ENCODE measurements at places on chromosomes 2 and 18.
A peak's percentile ranks its signal among the peaks of the same experiment; 100 is the strongest.

DNA sequence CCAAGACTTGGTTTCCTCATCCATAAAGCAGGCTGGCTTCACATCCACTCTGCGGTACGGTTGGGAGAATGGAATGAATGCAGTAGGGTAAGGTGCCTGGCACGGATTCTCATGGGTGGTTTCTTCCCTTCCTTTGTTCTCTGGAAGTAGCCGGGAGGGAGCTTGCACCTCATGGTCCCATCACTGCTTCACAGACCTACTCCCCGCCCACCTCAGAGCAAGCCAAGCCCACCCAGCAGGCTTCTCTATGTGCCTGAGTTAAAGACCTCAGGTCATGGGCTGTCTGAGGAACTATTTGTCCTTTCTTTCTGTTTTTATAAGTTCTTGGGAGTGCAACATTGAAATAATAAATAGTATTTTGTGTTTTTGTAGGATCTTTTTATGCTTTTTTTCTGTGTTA lies 3.5 kb downstream of the DCDC2C start:
- no peak for DNase-seq

GRCh38 chr2:109164311-109164710 lies 35.3 kb downstream of the SH3RF3 start:
- DNase-seq: no peak

DNA sequence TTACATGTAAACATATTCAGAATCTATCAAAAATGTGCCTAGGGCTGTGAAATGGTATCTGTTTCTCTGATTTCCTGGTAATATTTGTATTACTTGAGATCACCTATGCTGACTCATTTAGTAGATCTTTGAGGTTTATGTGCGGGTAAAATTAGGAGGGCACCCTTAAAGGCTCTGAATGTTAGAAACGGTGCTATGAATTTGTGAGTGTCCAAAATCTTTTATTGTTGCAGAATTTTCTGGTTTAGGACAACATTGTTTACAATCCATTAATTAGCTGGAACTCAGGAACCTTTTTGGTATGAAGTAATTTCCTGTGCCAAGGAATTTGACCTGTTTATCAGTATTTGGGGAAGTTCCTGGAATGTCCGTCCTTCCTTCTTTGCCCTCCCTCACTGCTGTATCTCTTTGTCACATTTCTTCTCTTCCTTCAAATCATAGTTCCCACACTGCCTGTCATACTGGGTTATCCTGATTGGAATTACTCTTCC lies 130.5 kb downstream of the TANC1 start:
- no peak for DNase-seq

GRCh38 chr2:231088754-231089153 lies 32.1 kb downstream of the PSMD1 start:
- no peak for DNase-seq

GRCh38 chr2:138215958-138216357 lies 251.7 kb downstream of the HNMT start:
- no peak for DNase-seq

GRCh38 chr2:120287183-120288015 lies 34.7 kb downstream of the RALB start:
- peak; percentile 34 for DNase-seq

- peak; percentile 3 for DNase-seq
Measured at GRCh38 chr2:181517685-181518301, 60.6 kb downstream of the ITGA4 start.

- no peak for DNase-seq
Measured at GRCh38 chr2:5921081-5921642, 229.0 kb downstream of the SOX11 start.

DNA sequence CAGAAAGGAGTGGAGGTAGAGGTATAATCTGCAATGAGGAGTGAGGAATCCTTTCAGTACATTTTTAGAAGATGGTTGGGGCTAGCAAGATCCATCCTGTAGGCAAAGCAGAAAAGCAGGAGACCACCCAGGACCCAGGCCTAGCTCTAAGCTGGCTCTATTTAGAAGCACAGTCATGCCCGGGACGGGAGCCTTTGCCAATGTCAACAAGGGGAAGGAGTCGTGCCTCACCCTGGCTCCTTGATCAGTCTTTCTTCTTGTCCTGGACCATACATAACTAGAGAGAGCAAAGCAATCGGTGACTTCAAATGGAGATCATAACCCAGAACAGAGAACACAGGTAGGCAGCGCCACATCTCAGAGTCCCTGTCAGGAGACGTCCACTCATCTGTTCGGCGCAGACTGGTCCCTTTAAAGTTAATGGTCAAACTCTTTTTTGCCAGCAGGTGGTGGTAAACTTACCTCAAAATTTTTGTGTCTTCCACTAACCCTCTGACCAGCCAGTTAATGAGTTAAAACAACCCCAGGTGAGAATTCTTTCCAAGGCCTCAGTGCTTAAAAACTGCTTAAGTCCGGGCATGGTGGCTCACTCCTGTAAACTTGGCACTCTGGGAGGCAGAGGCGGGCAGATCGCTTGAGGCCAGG lies 8.0 kb downstream of the MC5R start:
- no peak for DNase-seq

All from astrocyte of the cerebellum (primary cell).